ENCODE measurements at places on chromosomes 16 and 17.

DNA sequence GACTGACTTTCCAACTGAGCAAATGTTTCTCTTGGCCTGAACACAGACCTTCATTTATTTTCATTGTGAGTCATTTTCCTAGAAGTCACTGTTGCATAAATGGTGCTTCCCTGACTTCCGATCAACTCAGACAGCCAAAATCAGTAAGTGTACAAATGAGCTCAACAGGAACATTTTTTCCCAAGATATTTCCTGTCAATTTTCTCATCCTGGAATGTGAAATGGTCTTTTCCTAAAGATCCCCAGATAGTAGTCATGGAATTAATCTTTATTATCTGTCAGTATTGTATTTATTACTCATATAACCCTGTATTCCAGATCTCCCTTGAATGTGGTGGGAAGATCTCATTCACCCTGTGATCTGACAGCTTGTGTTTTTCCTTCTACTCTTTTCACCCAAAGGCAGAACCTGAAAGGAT is 360.3 kb upstream of the KIF2B start:
- no peak for DNase-seq

DNA sequence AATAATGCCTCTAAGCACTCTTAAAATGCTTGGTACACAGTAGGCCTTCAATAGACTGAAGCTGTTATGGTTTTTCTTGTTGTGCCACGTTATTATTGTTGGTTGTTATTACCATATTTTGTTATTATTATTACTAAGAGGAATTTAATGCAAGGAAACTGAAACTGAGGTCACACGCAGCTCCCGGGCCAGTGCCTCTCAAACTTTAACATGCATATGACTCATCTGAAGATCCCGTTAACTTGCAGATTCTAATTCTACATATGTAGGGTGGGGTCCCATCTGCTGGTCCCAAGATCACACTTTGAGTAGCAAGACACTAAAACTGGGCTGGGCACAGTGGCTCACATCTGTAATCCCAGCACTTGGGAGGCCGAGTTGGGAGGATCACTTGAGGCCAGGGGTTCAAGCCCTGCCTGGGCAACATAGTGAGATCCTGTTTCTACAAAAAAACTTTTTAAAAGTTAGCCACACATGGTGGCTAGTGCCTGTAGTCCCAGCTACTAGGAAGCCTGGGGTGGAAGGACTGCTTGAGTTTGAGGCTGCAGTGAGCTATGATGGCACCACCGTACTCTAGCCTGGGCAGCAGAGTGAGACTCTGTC is 888 bp downstream of the ACSM5 start:
- DNase-seq = no peak

GRCh38 chr17:44122816-44123355 is 555 bp downstream of the HDAC5 start:
- peak; percentile 25 for DNase-seq

- DNase-seq = no peak
Observed at GRCh38 chr16:777826-778225, 10.4 kb downstream of the RPUSD1 start.

- DNase-seq = no peak
Observed at GRCh38 chr17:29102741-29103181, 59.8 kb downstream of the PIPOX start.

DNA sequence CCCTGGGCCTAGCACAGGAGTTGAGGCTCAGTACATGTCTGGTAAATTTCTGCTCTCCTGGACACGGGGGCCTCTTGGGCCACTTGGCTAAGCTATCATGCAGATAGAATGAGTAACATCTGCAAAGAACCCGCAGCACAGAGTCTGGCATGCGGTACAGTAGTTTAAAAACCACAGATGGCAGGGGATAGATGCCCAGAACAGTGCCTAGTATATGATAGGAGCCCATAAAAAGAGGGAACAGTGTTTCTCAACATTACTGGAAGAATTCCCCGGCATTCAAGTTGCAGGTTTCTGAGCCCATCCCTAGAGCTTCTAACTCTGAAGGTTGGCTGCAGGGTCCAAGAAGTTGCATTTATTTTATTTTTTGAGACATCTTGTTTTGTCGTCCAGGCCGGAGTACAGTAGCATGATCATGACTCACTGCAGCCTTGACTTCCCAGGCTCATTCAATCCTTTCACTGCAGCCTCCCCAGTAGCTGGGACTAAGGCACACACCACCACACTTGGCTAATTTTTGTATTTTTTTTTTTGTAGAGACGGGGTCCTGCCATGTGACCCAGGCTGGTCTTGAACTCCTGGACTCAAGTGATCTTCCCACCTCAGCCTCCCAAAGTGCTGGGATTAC is 5.8 kb downstream of the CDIPT start:
- no peak for DNase-seq

- no peak for DNase-seq
Observed at GRCh38 chr17:70517816-70518215, 348.5 kb downstream of the KCNJ2 start.

GRCh38 chr17:15239491-15239890 is 25.6 kb downstream of the PMP22 start:
- no peak for DNase-seq

GRCh38 chr17:42673885-42674754 is 2.7 kb downstream of the PLEKHH3 start:
- peak; percentile 66 for DNase-seq
